AML-193 (cell line): ENCODE measurements at places on chromosomes 6 and 20.

GRCh38 chr6:154361476-154361875, 4.9 kb upstream of the IPCEF1 start:
- no peak for DNase-seq

DNA sequence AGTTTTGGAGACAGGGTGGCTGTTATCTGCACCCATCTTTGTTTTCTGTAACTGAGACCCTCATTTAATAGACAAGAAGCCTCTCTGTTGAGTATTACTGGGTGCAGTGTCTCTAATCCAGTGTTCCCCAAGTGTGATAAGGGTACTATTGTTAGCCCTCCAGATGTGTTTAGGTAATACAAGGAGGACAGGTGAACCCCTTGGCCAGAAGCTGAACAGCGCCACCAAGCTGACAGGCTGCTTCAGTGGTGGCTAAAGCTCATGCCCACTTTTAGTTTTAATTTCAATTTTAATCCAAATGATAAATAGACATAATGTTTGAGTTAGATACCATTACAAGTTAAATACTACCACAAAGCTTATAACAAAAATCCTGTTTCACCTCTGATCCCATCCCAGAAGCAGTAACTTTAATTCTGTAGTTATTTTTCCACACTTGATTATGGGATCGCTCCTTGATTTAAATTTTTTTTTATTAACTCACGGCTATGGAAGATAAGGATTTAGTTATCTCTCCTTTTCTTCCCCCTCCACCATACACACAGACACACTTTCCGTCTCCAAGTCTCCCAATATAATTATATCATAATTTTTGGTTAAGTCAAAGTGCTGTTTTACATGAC, 8.4 kb upstream of the STK35 start:
- DNase-seq: peak; percentile 21

DNA sequence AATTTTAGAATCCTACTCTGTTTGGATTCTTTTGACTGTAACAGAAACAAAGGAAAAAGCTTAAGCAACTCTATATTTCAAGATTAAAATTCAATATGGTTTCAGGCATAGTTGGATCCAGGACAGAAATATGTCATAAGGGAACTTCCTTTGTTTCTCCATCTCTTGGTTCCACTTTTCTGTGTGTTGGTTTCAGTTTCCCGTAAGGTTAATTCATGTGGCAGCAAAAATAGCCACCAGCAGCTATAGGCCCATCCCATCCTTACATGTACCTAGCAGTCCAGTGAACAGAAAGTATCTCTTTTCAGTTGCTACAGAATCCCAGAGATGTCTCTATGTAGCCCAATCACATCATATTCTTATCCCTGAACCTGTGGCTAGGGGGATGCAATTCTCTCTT, 8.8 kb upstream of the FAM8A1 start:
- DNase-seq: no peak

- no peak for DNase-seq
These were observed 1026.1 kb downstream of the KIF16B start for GRCh38 chr20:15547119-15547518.

GRCh38 chr6:151300267-151300991, 60.7 kb downstream of the AKAP12 start:
- DNase-seq: no peak

- no peak for DNase-seq
These were observed 212.4 kb downstream of the GRIK2 start for GRCh38 chr6:101605874-101606273.

GRCh38 chr6:161242113-161242512, 31.7 kb downstream of the AGPAT4 start:
- DNase-seq: no peak

GRCh38 chr6:113672491-113673149, 184.5 kb upstream of the MARCKS start:
- peak; percentile 49 for DNase-seq

DNA sequence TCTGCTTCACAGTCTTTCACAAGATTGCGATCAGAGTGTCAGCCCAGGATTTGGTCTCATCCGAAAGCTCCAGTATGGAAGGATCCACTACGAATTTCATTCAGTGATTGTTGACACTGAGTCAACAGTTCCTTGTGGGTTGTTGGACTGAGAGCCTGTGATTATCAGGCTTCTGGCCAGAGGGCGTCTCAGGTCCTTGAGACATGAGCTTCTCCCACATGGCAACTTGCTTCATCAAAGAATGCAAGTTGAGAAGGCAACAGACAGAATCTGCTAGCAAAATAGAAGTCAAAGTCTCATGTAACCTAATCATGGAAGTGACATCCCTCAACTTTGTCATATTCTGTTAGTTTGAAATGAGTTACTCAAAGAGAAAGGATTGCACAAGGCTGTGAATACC, 40.5 kb upstream of the PKHD1 start:
- no peak for DNase-seq

DNA sequence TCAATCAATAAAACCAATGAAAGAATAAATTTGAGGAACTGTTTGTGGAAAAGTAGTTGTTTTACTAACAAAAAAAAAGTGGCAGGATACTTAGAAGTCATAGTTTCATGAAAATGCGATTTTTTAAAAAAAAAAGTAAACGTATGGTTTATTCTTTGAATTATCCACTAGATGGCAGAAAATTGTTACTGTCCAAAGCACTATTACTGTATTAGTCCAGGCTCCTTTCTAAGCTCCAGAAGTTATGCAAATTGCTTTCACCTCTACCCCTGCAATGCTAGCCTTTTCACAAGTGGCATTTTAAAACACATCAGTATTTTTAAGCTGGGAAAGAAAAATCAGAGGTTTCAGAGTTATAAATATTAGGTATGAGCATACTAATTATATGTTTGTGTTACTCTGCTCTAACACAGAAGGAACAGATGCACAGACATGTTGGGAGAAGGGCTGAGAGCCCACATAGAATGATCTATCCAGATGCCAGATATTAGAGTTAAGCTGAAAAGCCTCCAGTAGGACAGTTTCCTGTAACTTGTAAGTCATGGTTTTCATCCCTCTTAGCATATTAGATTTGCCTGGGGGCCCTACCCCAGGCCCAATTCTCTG, 63.9 kb downstream of the FHL5 start:
- peak; percentile 65 for DNase-seq

GRCh38 chr6:167130712-167131684, 8.1 kb downstream of the CCR6 start:
- DNase-seq: no peak

GRCh38 chr6:166194914-166195859, 27.5 kb upstream of the TBXT start:
- DNase-seq: peak; percentile 44

GRCh38 chr20:57087102-57087501, 179.3 kb downstream of the BMP7 start:
- DNase-seq: no peak

DNA sequence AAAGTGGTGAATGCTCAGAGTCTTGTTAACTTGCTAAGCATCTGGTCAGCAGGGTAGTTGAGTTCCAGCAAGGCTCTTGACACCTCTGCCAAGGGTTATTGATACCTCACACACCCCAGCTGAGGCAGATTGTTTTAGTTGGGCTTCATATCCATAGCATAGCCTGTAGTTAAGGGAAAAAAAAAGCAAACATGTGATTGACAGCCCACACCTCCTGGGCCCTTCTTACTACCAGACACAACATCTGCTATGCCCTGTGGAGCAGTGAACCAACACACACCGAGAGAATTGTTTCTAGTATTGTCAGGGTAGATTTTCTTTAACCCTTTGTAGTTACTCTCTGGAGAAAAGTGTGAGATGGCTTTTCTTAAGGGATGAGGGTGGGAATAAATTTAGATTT, 697.0 kb upstream of the POU3F2 start:
- DNase-seq: no peak

DNA sequence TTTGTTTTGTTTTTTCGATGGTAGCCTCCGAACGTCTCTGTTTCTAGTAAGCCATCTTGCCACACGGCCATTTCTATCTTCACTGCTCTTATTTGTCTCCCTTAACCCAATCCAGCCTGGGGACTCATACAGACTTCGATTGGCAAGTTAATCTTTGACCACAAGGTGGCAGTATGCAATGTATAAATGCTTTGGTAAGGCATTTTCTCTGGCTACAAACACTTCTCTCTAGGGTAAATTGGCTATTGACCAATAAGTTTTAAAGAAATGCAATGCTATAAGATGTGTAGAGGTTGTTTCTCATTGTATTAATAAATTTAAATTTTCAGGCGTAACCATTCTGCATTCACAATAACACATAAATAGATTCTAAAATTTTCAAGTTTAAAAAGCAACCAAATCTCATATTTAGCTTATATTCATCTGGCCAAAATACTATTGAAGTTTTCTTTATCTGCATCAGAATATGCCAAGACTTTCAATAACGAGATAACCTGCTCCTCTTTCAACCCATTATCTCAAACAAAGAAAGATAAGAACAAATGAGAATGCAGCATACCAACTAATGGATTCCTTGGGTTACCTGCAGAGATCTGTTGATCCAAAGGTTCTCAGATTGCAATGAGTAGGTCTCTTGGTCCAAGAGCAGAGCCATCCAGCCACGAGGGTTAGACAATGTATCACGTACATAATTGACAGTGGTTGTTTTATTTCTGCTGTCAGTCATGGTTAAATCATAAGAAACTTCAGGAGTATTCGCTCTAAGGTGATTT, 231.9 kb downstream of the PKHD1 start:
- DNase-seq: peak; percentile 64

DNA sequence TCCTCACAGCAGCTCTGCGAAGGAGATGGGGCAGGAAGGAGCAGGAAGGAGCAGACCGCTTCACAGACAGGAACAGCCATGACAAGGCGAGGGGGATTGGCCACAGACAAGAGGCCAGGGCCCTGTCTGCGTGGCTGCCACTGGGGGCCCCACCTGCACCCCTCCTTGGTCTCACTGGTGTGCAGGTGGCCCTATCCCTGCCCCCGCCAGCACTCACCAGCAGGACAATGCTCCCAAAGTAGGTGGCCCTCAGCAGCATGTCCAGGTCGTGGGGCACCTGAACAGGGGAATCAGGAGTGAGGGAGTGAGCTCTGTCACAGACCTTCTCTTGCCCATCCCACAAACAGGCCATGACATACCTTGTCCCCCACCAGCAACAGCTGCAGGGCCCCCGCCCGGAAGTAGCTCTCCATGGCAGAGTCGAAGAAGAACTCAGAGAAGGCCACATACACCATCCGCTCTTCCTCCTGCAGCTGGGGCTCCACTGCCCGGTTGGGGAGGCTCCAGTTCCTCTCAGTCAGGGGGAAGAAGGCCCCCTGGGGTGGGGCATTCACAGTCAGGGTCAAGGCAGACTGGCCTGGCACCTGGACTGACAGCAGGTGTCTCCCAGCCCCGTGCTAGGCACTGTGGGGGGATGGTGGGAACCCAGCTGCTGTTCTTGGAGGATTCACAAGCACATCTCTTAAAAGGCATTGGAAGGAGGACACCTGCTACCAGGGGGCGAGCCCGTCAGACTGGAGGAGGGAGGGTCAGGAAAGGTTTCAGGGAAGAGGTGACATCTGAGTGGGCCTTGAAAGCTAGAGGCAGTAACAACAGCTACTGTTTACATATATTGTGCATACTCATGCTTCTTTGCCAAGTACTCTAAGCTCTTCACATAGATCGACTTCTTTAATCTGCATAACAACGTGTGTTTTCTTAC, 7.1 kb downstream of the PLTP start:
- no peak for DNase-seq

DNA sequence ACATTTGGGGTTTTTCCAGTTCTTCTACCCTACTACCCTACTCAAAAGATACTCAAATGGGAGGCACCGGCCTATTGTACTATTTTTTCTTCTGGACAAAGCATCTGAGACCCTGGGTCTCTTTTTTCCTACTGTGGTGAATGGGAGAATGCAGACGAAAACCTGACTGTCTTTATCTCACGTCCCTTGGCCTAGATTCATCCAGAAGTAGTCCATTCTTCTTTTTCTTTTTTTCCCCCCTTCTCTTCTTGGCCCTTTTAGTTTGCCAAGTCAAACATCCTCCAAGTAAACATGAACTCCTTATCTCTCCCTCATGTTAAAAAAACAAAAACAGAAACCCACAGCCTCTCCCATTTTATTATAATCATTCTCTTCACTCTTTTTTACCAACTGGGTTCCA, 8.7 kb upstream of the ILRUN start:
- DNase-seq: no peak
